NCI-H1417 treated with DMSO at 0.1 percent for 48 hours (cell line): ENCODE measurements at places on chromosomes 2 and 18.

DNA sequence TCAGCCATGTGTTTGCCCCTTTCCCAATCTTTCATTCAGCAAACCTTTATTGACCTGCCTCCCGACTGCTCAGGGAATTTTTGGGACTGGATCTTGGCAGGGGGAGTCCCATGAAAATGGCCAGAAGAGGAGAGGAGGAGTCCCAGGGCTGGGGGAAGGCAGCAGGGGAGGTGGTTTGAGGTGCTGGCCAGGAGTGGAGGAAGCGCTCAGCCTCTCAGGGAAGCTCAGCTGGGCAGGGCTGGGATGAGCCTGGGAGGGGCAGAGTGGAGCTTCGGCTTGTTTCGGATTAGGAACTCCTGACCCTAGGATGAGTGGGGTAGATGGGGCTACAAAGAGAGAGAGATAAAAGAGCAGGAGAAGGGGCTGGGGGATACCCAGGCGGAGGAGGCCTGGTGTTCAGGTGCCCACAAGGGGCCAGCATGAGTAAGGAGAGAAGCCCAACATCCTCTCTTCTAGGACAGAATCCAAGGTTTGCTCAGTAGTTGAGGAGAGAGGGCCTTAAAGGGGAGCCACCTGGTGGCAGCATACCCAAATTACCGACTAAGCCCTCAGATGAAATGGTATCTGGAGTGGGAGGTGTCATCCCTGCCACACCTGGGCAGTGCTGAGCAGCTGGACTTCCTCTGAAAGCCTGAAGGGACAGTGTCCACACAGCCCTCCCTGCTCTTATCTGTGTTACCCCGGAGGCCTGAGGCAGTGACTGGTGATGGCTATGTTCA, 91.1 kb downstream of the INHBB start:
- no peak for DNase-seq

DNA sequence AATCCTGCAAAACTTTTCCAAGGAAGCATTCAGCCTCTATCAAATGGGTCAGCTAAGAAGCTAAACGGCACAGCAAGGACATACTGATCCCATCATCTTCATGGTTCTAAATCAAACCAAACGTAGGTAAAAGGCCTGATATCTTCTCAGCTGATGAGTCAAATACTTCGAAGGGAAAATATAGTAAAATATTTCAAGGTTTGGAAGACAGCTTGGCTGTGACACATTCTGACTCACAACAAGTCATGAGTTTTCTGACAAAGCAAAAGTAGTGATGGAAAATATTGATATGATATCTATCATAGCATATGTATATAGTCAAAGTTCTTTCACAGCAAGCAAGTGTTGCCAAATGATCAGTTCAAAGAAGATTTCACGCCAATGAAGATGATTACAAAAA, 31.5 kb downstream of the DOCK10 start:
- DNase-seq, result no peak

DNA sequence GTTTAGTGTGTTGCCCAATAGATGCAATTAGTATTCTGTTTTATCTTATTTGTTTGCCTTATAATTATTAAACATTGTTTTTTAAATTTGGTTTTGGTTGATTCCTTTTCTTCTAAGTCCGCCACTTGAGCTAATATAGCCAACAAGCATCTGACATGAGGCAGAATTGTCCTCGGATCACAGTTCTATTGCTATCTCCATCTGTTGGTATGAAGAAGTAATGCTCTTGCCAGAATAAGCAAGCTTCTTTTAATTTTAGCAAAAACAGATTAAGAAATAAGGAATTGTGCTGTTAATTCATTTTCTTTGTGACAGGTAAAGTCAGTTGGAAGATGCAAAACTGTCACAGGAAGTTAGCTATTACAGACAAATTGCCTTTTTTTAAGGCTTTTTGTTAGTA, 54.3 kb downstream of the R3HDM1 start:
- no peak for DNase-seq

- no peak for DNase-seq
Measured at GRCh38 chr2:60283626-60284025, 269.8 kb downstream of the BCL11A start.

DNA sequence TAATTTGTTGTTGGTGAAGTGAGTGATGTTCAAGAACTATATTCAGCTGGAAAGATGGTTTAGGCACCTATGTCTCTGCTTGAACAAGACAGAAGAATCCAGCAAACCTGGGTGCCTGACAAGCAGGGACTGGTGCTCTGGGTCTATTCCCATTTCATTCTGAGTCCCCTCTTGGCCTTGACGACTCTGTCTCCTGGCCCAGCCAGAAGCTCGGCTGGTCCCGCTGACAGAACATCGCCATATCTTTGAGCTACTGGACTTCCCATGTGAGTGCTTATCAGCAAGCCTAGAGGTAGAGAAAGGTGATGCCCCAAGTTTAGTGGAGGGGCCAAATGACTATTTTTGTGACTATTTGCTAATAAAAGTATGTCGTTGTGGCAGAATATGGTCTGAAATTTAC, 48.2 kb downstream of the SDC1 start:
- DNase-seq, result no peak
